ENCODE measurements at places on chromosomes 16 and 17. TPM values are rescaled to one million over a fixed set of nuclear protein-coding genes. Genes with fewer than 3 reads are reported as not detected.

The COQ7 gene
- 13.7 TPM for total RNA-seq

The ABCA8 gene
- total RNA-seq = not detected

The GPR139 gene
- total RNA-seq = not detected

The CSNK2A2 gene
- total RNA-seq = 52.7 TPM

The TPSB2 gene
- total RNA-seq = not detected

The CDH15 gene
- total RNA-seq = not detected

The KRTAP3-1 gene
- total RNA-seq = not detected

GRCh38 chr16:79074951-79075350, 525.6 kb downstream of the MAF start:
- DNase-seq = no peak

DNA sequence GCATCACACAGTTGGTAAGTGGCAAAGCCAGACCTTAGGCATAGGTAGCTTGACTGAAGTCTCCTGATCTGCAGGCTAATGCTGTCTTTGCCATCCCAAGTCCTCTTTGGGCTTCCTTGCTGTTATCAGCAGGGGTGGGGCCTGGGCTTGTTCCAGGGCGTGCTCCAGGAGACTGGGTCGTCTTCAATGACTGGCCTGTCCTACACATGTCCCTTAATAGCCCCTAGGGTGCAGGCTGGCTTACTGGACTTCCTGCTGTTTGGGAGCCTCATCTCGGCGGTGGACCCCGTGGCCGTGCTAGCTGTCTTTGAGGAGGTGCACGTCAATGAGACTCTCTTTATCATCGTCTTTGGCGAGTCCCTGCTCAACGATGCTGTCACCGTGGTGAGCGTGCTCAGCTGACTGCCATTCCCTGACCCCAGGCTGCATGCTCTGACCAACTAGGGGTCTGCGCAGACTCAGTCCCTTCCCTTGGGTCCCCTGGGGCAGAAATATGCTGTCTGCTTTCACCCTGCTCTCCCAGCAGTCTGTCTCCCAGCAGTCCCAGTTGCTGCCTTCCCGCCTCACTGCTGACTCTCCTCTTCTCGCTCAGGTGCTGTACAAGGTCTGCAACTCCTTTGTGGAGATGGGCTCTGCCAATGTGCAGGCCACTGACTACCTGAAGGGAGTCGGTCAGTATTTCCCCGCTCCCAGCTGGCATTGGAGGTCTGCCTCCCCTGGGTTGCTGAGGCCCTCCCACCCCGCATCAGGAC, 6.2 kb downstream of the SLC9A5 start:
- no peak for DNase-seq

GRCh38 chr16:79543219-79543618, 57.3 kb downstream of the MAF start:
- DNase-seq = no peak

DNA sequence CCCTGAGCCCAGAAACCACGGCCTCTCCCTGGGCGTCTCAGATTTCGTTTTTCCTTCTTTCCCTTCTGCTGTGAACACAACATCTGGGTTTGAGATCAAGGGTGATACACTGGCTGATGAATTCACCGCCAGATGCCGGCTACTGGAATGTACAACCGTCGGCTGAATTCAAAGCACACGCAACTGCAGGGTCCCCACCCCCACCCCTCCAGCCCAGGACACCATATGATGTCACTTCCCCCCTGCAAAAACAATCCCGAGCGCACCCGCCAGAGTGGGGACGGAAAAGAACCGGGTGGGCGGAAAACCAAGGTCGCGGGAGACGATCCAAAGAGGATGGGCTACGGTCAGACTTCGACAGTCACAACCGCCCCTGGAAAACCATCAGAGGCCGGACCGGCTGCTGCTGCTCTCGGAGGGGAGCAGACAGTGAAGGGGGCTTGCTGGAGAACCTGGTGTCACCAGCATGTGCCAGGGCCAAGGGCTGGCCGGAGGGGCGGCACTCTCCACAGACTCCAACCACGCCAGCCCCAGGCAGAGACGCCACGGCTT, 23.3 kb downstream of the CEP295NL start:
- no peak for DNase-seq

- DNase-seq = no peak
Measured at GRCh38 chr17:29376667-29377270, 13.4 kb upstream of the TAOK1 start.

DNA sequence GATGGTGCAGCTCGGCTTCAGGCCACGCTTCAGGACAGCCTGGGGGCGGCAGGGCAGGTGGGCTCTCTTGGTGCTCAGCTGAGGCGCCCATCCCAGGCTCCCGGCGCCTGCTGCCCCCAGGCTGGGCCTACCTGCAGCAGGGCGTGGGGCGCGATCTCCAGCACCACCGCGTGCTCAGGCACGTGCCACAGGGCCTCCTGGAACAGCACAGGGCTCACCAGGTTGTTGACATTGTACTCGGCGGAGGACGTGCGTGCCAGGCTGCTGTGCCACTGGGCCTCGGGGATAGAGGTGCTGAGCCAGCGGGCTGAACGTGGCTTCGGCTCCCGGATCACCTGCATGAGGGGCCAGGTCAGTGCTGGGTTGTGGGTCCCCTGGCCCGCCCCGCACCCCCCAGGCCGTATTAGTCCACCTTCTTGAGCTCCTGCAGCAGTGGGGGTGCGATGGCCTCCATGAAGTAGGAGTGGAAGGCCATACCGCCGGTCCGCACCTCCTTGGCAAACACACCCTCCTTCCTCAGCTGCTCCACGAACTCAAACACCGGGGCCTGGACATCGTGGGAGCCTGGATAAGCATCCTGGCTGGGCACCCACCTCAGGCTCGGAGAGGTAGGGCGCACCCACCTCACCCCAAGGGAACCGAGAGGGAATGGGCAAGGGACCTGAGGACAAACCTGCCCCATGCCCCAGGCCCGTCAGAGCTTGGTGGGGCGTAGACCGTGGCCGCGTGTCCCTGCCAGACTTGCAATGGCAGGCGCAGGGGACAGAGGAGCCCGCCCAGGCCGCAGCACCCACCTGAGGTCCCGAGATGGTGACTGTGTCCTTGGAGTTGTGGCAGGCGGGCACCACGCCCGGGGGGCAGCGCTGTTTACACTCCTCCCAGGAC, 9.0 kb downstream of the FASN start:
- no peak for DNase-seq

DNA sequence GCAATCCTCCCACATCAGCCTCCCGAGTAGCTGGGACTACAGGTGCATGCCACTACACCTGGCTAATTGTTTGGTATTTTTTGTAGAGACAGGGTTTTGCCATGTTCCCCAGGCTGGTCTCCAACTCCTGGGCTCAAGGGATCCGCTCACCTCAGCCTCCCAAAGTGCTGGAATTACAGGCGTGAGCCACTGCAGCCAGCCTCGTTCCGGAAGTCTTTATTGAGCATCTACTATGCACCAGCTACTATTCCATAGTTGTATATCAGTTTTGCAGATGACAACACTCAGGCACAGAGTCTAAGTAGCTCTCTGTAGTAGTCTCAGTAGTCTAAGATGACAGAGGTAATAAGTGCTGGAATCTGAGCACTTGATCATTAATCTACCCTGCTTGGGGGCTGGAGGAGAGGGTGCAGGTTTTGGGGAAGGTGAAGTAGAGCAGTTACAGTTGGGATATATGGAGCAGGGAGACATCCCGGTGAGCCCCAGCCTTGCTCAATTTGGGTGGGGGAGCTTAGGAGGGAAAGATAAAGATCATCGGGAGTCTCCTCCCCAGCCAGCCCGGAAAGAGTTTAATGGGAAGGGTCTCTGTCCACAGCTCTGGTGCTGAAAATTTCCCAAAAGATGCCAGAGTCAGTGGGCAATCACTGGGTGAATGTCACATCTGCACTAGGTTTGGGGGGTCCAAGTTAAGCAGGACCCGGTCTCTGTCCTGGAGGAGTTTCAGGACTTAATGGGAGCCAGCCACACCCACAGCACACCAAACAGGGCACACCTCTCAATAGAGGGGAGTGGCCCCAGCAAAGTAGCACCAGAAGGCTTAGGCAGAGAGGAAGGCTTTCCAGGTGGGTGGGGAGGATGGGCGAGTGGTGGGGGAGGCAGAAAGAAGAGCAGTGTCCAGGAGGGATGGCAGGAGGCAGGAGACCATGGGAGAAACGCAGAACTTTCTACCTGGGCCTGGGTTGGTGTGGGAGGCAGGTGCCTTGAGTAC, 1.7 kb downstream of the OTOP3 start:
- no peak for DNase-seq

GRCh38 chr16:81551151-81551808, 106.7 kb downstream of the CMIP start:
- DNase-seq = no peak

- no peak for DNase-seq
Measured at GRCh38 chr17:34675605-34676004, 96.2 kb downstream of the TMEM132E start.

DNA sequence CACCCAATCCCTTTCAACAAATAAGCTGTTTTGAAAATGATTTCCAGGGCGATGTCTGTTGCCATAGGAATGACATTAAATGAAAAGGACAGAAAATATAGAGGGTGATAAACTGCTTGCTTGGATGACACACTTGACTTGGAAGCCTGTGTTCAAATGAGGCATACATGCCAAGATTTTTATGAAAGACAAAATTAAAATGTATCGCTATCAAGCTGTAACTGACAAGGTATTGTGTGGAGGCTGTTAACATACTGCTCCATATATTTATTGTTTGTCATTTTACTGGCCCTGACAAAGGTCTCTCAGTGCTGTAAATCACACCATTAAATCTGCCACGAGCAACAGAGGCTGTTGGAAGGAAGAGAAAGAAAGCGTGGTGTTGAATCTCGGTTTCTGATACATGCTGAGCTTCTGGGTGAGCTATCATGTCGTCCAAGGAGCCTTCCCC, 456.2 kb upstream of the SALL1 start:
- DNase-seq = no peak

DNA sequence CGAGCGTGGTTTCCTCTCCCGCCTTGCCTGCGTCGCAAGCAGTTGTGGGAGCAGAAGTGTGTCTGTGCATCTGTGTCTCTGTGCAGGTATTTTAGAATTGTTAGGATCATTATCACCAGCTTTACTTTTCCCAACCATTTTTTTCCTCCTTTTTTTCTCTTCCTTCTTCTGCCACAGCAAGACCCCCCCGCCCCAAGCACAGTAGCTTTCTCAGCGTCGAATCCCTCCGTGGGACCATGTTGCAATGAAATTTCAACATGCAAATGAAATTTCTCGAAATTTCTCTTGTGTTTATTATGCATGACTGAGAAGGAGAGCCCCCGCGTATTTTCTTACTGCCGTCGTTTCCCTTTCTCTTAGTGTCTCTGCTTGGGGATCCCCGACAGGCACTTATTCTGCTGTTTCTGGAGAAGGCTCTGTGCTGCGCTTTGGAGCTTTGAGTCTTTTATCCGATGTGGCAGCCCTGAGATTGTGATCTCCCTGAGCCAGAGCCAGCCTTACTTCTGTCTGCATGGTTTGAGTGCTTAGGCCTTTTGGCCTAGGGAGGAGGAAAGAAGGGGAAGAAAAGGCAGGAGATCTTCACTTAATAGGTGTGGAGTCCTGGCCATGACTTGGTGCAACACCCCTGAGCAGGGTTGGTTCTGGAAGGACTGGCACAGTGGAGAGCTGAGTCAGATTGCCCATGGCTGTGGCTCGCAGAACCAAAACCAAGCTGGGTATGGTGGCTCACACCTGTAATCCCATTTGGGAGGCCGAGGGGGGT, 5.0 kb downstream of the ARMC7 start:
- no peak for DNase-seq

DNA sequence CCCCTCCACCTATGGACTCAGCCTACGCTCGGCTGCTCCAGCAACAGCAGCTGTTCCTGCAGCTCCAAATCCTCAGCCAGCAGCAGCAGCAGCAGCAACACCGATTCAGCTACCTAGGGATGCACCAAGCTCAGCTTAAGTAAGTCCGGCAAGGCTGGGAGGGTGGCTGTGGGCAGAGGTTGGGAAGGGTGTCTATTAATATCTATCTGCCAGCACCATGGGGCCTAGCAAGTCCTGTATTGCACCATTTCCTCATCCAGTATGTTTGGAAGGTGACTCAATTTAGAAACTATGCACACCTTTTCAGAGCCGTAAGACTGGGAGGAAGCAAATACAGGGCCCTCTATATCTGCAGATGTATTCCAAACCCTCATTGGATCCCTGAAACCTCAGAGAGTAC, 45.0 kb upstream of the ARHGAP44 start:
- DNase-seq = no peak

- DNase-seq = no peak
Measured at GRCh38 chr17:82926081-82926480, 86.3 kb upstream of the ZNF750 start.

- no peak for DNase-seq
Measured at GRCh38 chr17:82222816-82223215, 6.0 kb upstream of the SLC16A3 start.

DNA sequence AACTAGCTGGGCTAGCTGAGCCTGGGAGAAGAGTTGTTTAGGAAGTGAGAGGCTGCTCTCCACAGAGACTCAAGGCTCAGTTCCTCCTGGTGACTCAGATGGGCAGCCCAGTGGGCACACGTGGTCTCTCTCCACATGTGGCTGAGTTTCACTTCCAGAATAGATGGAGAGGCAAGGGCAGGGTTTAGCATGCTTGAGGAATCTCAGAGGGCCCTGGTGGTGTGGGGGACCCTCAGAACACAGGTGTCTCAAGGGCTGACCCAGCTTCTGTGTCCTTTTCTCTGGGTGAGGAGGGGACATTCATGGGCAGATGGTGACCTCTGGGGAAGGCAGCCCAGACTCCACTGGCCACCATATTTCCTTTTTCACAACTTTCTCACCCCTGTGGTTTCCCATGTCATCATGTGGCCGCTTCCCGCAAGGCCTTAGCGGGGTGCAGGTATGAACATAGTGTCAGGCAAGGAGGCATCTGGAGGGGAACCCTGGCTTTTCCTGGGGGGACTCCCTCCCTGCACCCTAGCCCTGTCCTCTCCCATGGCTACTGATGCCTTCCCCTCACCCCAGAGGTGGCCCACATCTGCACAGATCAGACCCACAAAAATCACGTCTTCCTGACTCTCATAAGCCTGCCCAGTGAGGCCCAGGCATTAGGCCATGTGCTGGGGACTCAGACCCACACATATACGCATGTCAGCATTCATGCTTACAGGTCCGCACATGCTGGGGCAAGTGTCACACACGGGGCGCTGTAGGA, 3.3 kb downstream of the GRN start:
- DNase-seq = no peak

All from T-helper 17 cell (primary cell).